ENCODE measurements at places on chromosomes 5 and 9. TPM values are rescaled to one million over a fixed set of nuclear protein-coding genes. Genes with fewer than 3 reads are reported as not detected.

Gene GFI1B
- total RNA-seq: not detected

Gene SHOC1
- not detected for total RNA-seq

Gene CDC25C
- total RNA-seq: not detected

Gene GIN1
- 5.0 TPM for total RNA-seq

Gene SLC34A1
- not detected for total RNA-seq

Gene LOX
- 10.1 TPM for total RNA-seq

Gene SPINK6
- not detected for total RNA-seq

Gene LCN6
- total RNA-seq: 6.4 TPM

Gene POLE3
- 21.5 TPM for total RNA-seq

Gene OSMR
- total RNA-seq: 28.6 TPM

Gene FAM221B
- not detected for total RNA-seq

DNA sequence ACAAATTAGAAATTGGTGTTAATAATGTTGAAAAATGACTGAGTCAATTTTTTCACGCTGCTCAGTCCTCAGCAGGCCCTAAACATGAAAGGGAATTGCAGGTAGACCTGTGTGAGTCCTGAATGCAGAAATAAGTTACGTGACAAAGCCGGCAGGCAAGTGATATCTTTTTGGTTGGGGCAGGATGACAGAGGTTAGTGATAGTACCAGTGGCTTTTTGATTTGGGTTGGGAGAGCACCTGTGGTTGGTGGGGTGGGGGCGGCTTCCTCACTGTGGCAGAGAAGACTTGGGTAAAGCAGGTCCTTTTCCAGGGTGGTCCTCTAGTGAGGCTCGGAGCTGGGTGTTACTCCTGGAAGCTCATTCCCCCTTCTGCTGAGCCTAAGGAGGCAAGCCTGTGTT lies 164.7 kb downstream of the TMEM167A start:
- H3K4me3 ChIP-seq: no peak overlapping the region
- no peak for DNase-seq
- H3K36me3 ChIP-seq: no peaks in the 10 kb centered on the region
- no peaks in the 10 kb centered on the region for H3K27me3 ChIP-seq

DNA sequence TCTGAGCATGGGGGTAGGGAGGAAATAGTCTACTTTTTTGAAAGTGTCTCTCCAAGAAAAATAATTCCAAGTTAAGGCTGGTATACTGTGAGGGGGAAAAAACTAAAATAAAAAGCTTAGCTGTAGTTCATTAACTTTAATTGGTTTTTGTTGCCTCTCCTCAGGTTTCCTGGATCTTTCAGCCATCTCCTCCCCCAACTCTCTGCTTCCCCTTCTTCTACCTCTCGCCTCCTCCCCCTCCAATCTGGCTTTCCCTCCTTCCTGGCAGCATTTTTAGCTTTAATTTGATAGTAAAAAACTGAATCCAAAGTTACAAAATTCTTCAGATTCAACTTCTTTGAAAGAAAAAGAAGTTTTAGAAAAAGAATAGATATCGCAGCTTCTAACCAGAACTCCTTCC lies 462.6 kb downstream of the CETN3 start:
- no peaks in the 10 kb centered on the region for H3K36me3 ChIP-seq
- no peaks in the 10 kb centered on the region for H3K4me1 ChIP-seq
- H3K27me3 ChIP-seq: no peaks in the 10 kb centered on the region
- DNase-seq: no peak
- H3K27ac ChIP-seq: peak overlapping the region; percentile 50

GRCh38 chr5:1131191-1131621 lies 19.3 kb upstream of the SLC12A7 start:
- DNase-seq: no peak
- H3K27ac ChIP-seq: no peak overlapping the region
- H3K4me3 ChIP-seq: no peak overlapping the region
- no peaks in the 10 kb centered on the region for H3K4me1 ChIP-seq
- no peaks in the 10 kb centered on the region for H3K27me3 ChIP-seq

GRCh38 chr9:15306757-15307522 lies at the start of gene TTC39B:
TTC39B (minus strand) TSS chr9:15307216; CDS start chr9:15307125, 91 bp downstream.
- no peaks in the 10 kb centered on the region for H3K27me3 ChIP-seq
- DNase-seq: peak; percentile 90
- peak within 1 kb of the TSS; percentile 74 for H3K4me3 ChIP-seq
- H3K27ac ChIP-seq: peak within 1 kb of the TSS; percentile 87

DNA sequence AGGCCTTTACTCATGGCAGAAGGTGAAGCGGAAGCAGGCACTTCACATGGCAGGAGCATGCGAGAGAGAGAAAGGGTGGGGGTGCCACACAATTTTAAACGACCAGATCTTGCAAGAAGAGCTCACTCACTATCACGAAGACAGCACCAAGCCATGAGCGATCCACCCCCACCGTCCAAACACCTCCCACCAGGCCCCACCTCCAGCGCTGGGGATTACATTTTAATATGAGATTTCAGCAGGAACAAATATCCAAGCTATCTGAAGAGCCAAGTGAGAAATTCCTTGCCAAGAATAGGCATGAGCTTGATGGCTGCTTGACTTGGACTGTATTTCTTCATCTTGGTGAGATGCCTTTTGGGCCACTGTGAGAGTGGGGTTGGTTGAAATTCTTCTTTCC lies 88.0 kb downstream of the PDZD2 start:
- H3K4me1 ChIP-seq: peaks cover 41% of the 10 kb centered on the region
- no peaks in the 10 kb centered on the region for H3K27me3 ChIP-seq
- DNase-seq: no peak
- no peak overlapping the region for H3K4me3 ChIP-seq
- H3K27ac ChIP-seq: peak overlapping the region; percentile 79

GRCh38 chr5:142840575-142840974 lies 70.4 kb downstream of the ARHGAP26 start:
- no peaks in the 10 kb centered on the region for H3K36me3 ChIP-seq
- no peaks in the 10 kb centered on the region for H3K27me3 ChIP-seq
- H3K27ac ChIP-seq: peak overlapping the region; percentile 69
- H3K4me1 ChIP-seq: peaks cover 93% of the 10 kb centered on the region
- no peak overlapping the region for H3K4me3 ChIP-seq

GRCh38 chr9:126511411-126511810 lies 102.3 kb upstream of the LMX1B start:
- H3K27ac ChIP-seq: no peak overlapping the region
- no peak overlapping the region for H3K4me3 ChIP-seq
- H3K36me3 ChIP-seq: no peaks in the 10 kb centered on the region
- H3K27me3 ChIP-seq: no peaks in the 10 kb centered on the region
- no peak for DNase-seq

- H3K27ac ChIP-seq: no peak overlapping the region
- H3K36me3 ChIP-seq: no peaks in the 10 kb centered on the region
- no peaks in the 10 kb centered on the region for H3K4me1 ChIP-seq
- H3K27me3 ChIP-seq: no peaks in the 10 kb centered on the region
- no peak for DNase-seq
- H3K4me3 ChIP-seq: no peak overlapping the region
Observed at GRCh38 chr5:53503562-53504218, 23.3 kb downstream of the FST start.

DNA sequence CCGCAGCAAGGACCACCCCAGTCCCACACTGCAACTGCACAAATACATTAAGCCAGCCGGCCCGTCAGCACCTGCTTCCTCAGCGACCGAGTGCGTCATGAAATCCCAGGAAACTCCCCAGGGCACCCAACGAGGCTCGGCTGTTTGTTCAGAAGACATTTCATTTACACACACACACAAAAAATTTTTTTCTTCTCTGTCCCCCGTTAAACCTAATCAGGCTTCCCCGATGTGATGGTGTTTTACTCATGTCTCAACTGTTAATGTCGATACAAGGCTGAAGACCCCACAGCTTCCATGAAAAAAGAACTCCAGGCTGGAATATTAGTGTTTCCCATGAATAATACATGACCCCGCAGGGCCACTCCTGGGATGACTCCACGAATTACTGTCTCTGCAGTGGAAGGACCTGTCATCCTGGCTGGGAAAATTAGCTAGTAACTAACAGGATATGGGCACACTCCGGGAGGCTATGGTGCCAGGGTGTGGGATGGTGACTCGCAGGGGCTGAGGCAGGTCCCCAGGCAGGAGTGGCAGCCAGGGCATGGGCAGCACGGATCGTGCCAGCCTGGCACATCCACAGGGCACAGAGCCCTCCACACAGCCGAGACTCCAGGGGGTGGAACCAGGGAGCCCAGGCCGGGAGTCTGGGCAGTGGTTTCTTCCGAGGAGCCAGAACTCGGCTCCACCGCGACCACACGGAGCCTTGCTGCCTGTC lies 102.4 kb downstream of the VAV2 start:
- H3K27ac ChIP-seq: no peak overlapping the region
- no peaks in the 10 kb centered on the region for H3K27me3 ChIP-seq
- DNase-seq: no peak
- no peaks in the 10 kb centered on the region for H3K4me1 ChIP-seq

GRCh38 chr9:103977163-103977562 lies 116.9 kb upstream of the SMC2 start:
- no peak for DNase-seq
- H3K27me3 ChIP-seq: no peaks in the 10 kb centered on the region
- no peak overlapping the region for H3K4me3 ChIP-seq
- no peaks in the 10 kb centered on the region for H3K4me1 ChIP-seq
- no peaks in the 10 kb centered on the region for H3K36me3 ChIP-seq
- H3K27ac ChIP-seq: no peak overlapping the region

DNA sequence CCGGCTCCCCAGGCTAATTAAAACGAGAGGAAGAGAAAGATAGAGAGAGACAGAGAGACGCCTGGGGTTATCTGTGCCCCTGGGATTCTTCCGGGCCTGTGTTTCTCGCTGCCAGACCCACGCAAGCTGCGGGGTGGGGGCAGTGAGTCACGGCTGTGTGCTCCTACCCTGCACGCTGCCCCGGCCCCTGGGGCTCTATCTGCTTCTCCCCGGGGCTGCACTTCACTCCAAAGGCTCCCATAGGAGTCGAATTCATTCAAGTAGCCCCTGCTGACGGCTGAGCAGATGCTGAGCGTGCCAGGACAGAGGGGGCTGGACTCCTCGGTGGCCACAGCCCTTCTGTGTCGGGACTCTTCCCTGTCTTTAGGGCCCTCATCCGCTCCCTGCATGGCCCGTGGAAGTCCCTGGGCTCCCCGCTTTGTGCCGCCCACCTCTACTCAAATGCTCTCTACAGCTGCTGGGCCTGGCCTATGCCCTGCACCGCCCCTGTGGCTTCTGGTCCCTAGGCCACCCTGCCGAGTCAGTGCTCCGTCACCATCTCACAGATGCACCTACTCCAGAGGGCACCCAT lies 22.8 kb downstream of the SARDH start:
- H3K36me3 ChIP-seq: no peaks in the 10 kb centered on the region
- no peaks in the 10 kb centered on the region for H3K27me3 ChIP-seq

DNA sequence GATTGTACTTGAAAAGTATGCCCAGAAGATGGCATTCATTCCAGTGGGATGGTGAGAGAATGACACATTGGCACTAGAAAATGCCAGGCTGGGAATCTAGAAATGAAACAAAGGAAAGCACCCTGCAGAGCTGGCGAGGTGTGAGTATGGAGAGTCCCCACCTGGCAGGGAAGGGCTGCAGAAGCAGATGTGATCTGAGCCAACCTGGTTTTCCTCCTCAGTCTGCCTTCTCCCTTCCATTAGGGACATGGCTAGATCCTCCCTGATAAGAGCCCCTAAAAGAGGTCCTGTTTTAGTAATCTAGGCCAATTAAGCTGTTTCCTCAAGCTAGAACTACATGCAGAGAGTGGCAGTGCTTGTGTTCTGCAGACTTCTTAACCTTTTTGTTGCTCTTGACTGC lies 24.7 kb upstream of the TNFSF15 start:
- H3K36me3 ChIP-seq: no peaks in the 10 kb centered on the region
- no peak overlapping the region for H3K4me3 ChIP-seq
- no peaks in the 10 kb centered on the region for H3K4me1 ChIP-seq
- no peak for DNase-seq
- H3K27ac ChIP-seq: no peak overlapping the region
- no peaks in the 10 kb centered on the region for H3K27me3 ChIP-seq

GRCh38 chr5:148248894-148249293 lies 10.6 kb downstream of the MARCOL start:
- DNase-seq: no peak
- H3K27ac ChIP-seq: no peak overlapping the region
- H3K4me3 ChIP-seq: no peak overlapping the region
- no peaks in the 10 kb centered on the region for H3K27me3 ChIP-seq

DNA sequence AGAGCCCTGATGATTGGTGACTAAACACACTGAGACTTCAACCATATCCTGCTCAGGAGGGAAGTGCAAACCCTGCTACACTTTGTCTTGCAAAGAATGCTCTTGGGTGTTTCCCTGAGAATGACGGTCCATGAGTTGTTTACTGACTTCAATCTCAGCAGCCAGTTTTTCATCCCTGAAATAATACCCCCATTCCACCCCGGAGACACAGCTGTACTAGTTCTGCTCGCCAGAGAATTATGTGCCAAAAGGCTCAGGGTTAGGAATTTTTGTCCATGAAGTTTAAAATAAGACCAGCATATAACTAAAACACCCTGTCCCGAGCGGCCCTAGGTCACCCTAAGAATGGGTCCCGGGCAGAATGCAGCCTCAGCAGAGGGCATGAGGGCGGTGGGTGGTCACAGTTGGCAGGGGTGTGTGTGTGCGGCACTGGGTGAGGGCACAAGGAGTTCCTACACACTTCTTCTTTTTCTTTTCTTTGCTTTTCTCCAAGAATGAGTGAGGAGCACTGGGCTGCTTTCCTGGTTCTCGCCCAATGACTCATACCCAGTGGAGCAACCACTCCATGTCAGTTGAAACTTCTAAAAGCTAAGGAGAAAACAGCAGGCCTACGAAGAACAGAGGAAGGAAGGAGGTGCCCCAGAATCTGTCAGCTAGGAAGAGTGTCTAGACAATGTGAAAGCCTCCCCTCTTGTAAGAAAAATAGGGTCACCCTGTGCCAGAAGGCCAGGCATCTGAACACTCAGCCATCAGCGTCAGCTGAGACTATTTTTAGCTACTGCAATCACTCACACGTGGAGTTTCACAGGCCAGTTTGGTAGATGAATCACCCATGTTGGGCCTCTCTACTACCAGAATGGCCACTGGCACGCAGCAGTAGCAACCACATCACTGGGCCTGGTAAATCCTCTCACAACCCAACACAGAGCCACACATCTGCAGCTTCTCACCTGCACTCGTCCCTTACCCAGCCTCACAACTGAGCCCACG lies 105.9 kb downstream of the DPYSL3 start:
- DNase-seq: peak; percentile 91
- peaks cover 24% of the 10 kb centered on the region for H3K36me3 ChIP-seq
- no peak overlapping the region for H3K4me3 ChIP-seq
- no peaks in the 10 kb centered on the region for H3K27me3 ChIP-seq
- peak overlapping the region; percentile 83 for H3K27ac ChIP-seq
- peaks cover 56% of the 10 kb centered on the region for H3K4me1 ChIP-seq

GRCh38 chr5:37501152-37501551 lies 122.0 kb downstream of the WDR70 start:
- no peak overlapping the region for H3K27ac ChIP-seq
- H3K27me3 ChIP-seq: no peaks in the 10 kb centered on the region
- DNase-seq: no peak
